Activated T-helper 2 cell treated with anti-CD3 and anti-CD28 coated beads, Interferon-gamma antibody, Interleukin-2, Interleukin-4, amounts not matched to agents 10 μg/mL and 5 μg/mL and 100 μg/mL, durations not matched to agents 14 hours and 24 hours and 36 hours (primary cell): ENCODE measurements at places on chromosomes 12 and 14. TPM values are rescaled to one million over a fixed set of nuclear protein-coding genes. Genes with fewer than 3 reads are reported as not detected.

GRCh38 chr12:95147866-95148265 lies 69.4 kb downstream of the FGD6 start:
- no peak for DNase-seq

DNA sequence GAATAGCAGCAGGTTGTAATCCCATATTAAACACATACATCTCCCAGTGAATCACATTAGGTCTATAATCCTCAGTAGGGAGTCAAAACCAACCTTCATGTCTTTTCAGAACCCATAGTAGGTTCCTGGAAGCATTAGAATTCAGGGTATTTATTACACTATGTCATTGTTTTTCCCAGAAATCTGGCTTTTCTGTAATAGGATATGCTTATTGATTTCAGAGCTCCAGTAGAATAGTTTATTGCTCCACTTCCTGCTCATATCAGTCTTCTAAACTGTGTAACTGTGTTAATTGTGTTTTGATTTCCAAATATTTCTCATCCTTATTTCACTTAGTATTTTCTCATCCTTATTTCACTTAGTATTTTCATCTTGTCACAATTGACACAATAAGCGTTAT lies 268.0 kb downstream of the CCDC59 start:
- no peak for DNase-seq

Gene AMDHD1
- 0.30 and 0.97 TPM in 2 replicates for total RNA-seq

- DNase-seq = no peak
Observed at GRCh38 chr14:30551460-30551859, 7.5 kb upstream of the G2E3 start.

- no peak for DNase-seq
Observed at GRCh38 chr12:124097701-124098100, 124.7 kb downstream of the ZNF664 start.

Gene CD69
- 70.9 and 72.2 TPM in 2 replicates for total RNA-seq

DNA sequence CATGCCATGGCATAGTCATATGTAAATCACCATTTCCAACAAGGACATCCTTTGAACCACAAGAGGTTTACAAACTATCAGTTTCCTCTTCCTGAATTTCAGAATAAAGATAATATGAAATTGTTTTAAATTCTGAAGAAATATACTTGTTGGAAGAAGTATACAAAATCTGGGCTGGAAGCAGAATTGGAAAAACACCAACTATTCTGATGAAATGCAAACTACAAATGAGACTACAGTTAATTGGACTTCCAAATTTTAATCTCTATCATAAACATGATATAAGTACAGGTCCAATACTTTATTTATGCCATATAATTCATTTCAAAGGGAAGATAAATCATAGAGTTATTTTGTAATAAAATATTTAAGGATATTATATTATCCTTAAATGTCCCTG lies 80.1 kb downstream of the NOVA1 start:
- DNase-seq = no peak

- DNase-seq = no peak
Observed at GRCh38 chr14:85798856-85799255, 268.9 kb downstream of the FLRT2 start.

GRCh38 chr12:3797531-3798048 lies 44.7 kb upstream of the CRACR2A start:
- DNase-seq = no peak
